ENCODE measurements at places on chromosomes 11 and 22.

GRCh38 chr22:26660961-26661578 lies 3.7 kb downstream of the MIAT start:
- DNase-seq: no peak

DNA sequence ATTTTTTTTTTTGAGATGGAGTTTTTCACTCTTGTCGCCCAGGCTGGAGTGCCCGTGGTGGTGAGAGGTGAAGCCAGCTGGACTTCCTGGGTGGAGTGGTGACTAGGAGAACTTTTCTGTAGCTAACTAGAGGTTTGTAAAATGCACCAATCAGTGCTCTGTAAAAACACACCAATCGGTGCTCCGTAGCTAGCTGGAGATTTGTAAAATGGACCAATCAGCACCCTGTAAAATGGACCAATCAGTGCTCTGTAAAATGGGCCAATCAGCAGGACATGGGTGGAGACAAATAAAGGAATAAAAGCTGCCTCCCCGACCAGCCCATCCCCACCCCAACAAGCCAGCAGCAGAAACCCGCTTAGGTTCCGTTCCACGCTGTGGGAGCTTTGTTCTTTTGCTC lies 4.4 kb upstream of the RAPSN start:
- DNase-seq: no peak

DNA sequence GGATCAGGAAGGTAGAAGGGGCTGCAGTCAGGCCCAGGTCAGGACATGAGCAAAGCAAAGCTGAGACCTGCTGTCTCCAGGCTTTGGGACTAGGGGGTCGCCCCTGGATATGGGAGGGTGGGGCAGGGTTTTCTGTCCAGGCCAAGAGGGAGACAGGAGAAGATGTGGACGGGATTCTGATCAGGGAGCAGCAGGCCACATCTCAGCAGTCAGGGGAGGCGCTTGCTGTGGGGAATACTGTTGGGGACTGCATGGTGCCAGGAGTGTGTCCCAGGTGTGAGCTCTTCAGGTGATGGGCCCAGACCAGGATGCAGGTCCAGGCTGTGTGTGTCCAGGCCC lies 29.3 kb downstream of the IGLL5 start:
- DNase-seq: no peak

DNA sequence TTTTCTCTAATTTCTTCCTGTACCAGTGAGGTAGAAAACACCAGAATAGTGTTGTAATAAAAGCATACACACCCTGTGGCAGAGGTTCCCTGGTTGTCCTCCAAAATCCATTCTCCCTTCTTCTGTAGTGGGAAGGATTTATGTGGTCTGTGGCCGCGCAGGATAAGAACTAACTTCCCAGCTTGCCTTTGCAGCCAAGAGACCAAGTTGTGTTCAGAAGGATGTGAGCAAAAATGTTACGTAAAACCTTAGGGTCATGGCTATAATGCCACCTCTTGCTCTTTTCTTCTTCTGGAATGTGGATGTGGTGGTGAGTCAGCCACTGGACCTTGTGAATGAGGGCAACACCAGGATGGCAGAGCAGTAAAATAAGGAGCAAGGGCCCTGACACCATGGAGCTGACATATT lies 28.4 kb downstream of the CCDC90B start:
- no peak for DNase-seq

GRCh38 chr11:123384116-123384515 lies 46.0 kb upstream of the GRAMD1B start:
- no peak for DNase-seq

Measured in GDM1 (cell line).